ENCODE measurements at places on chromosomes 7 and 10.

- no peak for DNase-seq
Measured at GRCh38 chr10:3054183-3054850, 13.0 kb upstream of the PFKP start.

DNA sequence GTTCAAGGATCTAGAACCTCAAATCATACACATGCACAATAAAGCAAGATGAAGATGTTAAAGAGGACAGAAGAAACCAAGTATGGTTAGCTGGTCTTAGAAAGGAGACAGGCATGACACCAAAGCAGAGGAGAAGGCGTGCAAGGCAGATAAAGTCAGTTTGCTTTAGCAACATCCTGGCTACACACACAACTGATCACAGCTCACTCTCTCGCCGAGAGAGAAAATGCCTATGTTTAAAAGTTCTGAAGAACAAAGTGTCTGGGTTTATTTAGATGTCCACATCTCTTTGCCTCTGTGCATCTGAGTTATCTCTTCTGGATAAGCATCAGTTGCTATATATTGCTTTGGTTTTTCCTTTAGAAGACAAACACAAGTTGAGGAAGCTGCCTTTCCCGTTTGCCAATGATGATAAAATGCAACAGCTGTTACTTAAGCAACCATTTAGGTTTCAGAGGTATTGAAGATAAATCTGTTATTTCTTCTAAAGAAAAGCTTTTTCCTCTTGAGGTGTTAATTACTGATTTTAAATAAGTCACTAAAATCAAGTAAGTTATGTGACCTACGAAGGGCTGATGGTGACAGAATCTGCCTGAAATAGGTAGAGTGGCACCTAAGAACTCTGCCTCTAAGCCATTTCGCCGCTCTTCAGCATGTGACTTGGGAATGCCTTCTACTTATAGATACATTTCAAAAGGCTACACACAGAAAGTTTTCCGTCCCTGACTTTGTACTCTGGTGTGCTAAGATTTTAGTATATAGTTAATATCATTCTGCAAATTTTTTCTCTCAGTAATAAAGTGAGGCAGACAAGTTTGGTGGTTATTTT is 146.2 kb upstream of the ASAH2 start:
- DNase-seq, result no peak

- DNase-seq, result no peak
Measured at GRCh38 chr7:136275794-136276193, 298.6 kb upstream of the MTPN start.

- no peak for DNase-seq
Measured at GRCh38 chr10:4434516-4435071, 391.4 kb upstream of the AKR1E2 start.

- DNase-seq, result no peak
Measured at GRCh38 chr7:149440222-149440621, 20.6 kb downstream of the ZNF777 start.

DNA sequence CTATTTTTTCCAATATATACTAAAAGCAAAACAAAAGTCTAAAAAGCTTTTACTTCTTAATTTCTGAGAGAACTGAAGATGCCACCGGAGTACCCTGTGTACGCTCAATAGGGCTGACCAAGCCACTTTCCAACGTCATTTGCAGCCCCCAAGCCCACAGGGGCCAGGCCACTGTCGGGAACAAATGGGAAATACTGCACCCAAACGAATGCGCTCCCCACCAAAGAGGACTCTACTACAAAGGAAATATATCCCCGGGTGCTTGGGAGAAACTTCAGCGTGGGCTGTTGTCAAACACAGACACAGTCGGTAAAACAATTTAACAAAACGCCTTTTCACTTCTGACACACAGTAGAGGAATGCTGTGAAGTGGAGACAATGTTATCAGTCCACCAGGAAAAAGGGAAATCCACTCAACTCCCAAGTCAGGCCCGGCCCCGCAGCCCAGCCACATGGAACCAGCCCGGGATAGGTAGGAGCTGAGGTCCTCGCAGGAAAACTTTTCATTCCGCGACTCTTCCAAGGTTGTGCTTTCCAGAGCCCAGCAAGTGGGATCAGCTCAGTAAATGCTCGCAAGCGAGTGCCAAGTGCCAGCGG is 1.4 kb downstream of the PARD3 start:
- no peak for DNase-seq

DNA sequence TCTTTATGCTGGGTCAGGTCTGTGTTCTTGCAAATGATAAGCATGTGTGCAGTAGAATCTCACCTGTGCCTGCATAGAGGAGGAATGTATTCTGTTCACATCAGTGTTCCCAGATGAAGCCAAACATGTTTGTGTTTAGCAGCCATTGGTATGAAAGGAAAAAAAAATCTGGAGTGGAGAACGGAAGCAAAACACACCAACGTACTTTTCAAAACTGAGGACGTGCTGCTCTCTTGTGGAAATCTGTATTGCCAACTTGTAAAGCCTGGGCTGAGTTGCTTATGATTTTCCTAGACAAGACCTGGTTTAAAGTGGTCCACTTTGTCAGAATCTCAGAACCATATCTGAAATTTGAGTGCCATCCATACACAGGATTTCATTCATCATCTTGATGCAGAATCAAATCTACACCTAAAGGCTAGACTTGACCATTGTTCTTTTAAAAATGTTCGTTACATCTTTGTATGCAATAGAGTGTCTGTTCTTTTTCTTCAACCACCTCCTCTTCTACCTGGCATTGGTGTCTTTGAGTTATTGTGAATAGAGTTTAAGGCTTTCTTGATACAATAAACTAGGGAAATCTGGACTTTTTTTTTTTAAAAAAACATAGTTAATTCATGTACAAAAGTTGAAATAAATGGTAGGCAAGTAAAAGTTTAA is 367.7 kb downstream of the PHF14 start:
- DNase-seq, result no peak

DNA sequence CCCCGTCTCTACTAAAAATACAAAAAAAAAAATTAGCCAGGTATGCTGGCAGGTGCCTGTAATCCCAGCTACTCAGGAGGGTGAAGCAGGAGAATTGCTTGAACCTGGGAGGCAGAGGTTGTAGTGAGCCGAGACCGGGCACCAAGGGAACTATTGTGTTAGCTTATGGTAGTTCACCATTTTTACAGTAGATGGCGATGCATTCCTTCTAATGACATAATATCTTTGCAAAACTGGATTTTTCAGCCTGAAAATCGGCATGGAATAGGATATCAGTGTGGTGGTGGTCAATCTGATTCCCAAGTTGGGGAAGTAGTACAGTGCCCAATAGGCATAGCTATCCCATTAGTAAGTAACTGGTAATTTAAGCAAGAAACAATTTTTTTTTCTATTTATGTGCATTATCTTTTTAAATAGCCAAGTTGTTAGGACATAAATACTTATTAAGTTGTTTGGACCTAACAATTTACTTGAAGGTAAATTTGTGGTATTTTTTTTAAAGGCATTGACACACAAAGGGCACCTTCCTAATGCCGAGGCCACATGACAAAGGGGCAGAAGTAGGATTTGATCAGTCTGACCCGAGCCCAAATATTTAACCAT is 17.6 kb upstream of the IMPDH1 start:
- no peak for DNase-seq

- DNase-seq, result no peak
Measured at GRCh38 chr7:108813251-108814014, 243.8 kb downstream of the DNAJB9 start.

GRCh38 chr10:45198486-45199204 is 116.8 kb downstream of the OR13A1 start:
- DNase-seq, result no peak

DNA sequence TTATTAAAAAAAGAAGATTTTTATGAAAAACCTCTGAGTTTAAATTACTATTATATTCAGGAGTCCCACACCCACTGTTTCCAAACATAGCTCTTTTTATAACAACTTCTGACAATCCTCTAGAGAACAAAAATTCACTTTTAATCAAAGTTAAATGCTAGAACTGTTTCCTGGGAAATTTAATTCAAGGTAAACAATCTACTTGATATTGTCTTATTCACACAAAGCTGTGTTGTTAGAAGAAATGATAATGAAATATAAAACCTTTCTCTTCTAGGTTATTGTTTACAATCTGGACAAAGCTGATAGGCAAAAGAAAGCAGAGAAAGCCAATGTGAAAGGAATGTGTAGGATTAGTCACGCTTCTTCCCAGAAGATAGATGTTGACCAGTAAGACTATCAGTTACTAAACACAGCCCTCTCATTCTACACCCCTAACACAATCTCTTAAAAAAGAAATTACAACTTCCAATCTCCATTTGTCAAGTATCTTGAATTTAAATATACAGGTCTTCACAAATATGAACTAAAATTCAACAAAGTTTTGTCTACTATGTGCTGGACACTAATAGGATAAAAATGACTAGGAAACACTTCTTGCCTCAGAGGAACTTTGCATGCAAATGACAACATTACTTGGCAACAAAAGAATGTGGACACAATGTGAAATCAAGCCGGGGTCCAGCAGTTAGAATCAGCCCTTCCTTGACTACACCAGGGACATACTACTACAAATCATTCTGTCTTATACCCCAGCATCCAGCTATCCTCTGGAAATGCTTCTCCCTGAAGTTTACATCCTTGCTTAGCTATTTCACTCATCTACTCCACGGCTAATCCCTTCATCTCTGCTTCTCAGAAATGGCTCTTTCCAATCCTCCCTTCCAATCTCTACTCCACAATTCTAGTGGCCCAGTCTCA is 123.7 kb downstream of the IMMP2L start:
- no peak for DNase-seq

GRCh38 chr10:86376403-86376802 is 9.8 kb upstream of the GRID1 start:
- DNase-seq, result no peak

- DNase-seq, result no peak
Measured at GRCh38 chr7:74726309-74727101, 47.3 kb upstream of the NCF1 start.

DNA sequence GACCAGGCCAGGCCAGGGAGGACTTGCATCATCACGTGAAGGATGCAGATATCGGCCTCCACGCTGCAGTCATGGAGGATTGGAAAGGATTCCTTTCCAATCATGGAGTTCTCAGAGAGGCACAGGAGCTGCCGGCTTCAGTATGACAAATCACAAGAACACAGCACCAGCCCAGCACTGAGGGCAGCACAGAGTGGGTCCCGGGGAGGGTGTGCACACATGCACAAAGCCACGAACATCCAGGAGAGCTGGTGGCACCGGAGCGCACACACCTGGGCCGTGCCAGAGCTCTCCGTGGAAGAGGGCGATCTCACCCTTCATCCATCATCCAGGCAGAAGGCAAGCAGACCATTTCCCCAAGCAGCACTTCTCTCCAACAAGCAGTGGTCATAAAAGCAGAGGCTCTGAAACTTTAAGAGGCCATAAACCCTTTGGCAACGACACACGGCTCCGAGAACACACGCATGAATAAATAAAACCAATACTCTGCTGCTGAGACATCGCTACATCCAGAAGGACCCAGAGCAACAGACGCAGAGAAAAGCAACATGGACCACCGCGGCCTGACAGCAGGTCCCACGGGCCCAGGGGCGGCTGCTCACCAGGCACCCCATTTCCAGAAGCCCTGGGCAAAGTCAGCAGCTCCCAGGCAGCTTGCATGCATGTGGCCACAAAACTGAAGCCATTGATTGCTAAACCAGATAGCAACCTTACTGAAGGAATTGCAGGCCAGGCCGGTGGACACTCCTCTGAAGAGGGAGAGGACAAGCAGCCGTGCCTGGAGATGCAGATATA is 180.8 kb downstream of the USP6NL start:
- no peak for DNase-seq

- no peak for DNase-seq
Measured at GRCh38 chr10:18219146-18219545, 78.9 kb downstream of the CACNB2 start.

DNA sequence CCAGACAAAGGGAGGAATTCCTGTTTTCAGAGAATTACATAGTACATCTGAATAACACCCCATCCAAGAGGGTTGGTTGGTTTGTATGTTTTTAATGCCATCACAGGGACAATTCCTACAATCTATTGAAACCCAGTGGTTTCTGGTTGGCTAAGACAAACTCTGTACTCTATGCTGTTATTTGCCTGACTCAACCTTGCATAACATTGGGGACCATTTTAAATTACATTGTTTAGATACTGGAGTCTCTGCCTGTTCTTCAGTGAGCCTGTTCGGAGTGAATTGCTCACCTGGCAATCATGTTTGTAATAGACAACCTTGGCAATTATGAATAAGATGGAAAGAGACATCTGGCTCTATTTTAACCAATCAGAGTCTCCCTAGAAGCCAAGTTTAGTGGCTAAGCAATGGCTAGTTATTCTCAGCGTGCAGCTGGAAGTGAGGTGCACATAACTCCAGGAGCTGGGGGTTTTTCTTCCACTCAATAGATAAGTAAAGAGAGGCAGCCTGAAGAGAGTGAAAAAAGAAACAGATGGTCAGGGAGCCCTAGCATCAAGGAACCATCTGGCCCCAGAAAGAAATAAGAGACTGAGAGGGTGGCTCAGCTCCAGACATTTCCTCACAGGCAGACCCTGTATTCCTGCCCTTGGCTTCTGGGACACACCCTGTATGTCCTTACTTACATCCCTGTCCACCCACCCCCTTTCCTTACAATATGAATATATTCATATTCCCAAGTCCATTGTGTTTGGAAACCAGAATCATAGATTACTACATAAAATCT is 21.2 kb upstream of the SLC35G1 start:
- DNase-seq, result no peak

DNA sequence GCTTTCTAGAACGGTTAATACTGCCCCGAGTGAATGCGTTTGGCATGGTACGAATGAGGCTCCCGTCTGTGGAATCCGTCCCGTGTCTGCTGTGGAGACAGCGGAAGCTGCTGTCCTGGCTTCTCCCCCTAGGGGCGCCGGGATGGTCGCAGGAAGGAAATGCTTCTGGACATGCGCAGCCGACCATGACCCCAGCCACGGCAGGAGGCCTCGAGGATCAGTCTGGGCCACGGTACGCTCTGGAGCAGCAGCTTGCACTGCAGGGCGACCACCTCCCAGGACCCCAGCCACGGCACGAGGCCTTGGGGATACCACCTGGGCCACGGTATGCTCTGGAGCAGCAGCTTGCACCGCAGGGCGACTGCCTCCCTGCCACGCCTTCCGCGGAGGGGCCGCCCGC is 107.9 kb downstream of the CYTH3 start:
- DNase-seq, result no peak

- no peak for DNase-seq
Measured at GRCh38 chr10:31146491-31147209, 115.0 kb upstream of the ZNF438 start.

- no peak for DNase-seq
Measured at GRCh38 chr7:23471106-23471859, 992 bp upstream of the IGF2BP3 start.

DNA sequence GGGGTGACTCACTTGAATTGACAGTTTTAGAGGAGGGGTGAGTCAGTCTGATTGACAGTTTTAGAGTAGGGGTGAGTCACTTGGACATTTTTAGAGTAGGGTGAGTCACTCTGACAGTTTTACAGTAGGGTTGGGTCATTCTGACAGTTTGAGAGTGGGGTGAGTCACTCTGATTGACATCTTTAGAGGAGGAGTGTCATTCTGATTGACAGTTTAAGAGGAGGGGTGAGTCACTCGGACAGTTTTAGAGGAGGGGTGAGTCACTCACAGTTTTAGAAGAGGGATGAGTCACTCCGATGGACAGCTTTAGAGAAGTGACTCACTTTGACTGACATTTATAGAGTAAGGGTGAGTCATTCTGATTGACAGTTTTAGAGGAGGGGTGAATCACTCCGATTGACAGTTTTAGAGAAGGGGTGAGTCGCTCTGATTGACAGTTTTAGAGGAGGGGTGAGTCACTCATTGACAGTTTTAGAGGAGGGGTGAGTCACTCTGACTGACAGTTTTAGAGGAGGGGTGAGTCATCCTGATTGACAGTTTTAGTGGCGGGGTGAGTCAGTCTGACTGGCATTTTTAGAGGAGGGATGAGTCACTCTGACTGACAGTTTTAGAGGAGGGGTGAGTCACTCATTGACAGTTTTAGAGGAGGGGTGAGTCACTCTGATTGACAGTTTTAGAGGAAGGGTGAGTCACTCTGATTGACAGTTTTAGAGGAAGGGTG is 595.9 kb downstream of the DNAJB6 start:
- no peak for DNase-seq

Data from C1 segment of cervical spinal cord (tissue), 14 donors.